Naive B cell (primary cell): ENCODE measurements at places on chromosomes 2 and 18. TPM values are rescaled to one million over a fixed set of nuclear protein-coding genes. Genes with fewer than 3 reads are reported as not detected.

GRCh38 chr2:866009-866680 lies 84.5 kb upstream of the SNTG2 start:
- no peak for DNase-seq

DNA sequence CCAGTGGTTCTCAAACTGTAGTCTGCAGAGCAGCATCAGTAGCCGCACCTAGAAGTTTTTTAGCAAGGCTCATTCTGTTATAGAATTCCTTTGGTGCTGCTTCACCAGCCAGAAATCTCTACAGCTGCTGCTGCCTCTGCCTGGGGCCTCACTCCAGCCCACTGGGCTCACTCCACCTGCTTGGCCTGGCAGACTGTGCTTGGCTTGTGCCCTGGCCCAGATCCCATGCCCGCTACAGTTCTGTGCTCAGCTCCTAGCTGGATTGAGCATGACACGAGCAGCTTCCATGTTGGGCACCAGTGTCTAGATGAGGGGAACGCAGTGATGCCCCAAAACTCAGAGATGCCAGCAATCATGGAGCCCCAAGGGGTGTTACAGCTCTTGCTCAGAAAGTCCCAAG lies 22.6 kb downstream of the MAPK4 start:
- no peak for DNase-seq

The SERPINB4 gene
- not detected for polyA plus RNA-seq

The PAX8 gene
- polyA plus RNA-seq, result 0.11 TPM

The REG1A gene
- polyA plus RNA-seq, result not detected

DNA sequence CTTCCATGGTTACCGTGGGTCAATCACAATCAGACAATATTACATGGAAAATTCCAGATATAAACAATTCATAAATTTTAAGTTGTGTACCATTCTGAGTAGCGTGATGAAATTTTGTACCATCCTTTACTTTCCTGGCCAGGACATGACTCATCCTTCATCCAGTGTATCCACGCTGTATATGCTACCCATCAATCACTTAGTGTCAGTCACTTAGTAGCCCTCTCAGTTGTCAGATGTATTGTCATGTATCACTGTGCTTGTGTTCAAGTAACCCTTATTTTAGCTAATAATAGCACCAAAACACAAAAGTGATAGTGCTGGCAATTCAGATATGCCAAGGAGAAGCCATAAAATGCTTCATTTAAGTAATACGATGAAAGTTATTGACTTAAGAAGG lies 282.6 kb downstream of the CPS1 start:
- DNase-seq, result no peak

The VIT gene
- not detected for polyA plus RNA-seq

DNA sequence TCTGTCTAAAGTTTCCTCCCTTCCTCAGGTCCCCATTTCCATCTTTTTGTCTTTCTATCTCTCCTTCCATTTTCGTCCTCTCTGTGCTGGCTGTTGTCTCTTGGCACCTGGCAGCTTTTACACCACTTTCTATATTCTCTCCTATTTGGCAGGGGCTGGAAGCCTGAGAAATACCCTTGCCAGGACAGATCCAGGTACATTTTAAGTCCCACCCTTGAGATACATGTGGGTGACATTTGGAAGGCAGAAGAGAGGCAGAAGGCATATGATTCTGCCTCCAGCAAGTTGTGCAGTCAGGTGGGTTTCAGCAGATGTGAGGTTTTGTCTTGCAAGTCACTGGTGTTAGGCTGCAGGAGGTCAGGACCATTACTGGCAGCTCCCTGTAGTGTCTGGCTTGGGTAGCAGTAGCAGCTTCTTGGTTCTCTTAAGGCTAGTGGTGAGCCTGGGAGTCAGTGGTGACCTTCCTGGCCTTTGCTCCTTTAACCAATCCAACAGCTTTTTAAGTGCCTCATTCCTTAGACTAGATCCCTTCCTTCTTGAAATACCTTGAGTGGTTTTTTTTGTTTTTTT lies 90.1 kb downstream of the CAPN13 start:
- DNase-seq, result no peak

The KHK gene
- 3.4 TPM for polyA plus RNA-seq

The AQP12B gene
- not detected for polyA plus RNA-seq

The CTAGE1 gene
- polyA plus RNA-seq, result not detected
